ENCODE measurements at places on chromosomes 16 and 17. TPM values are rescaled to one million over a fixed set of nuclear protein-coding genes. Genes with fewer than 3 reads are reported as not detected.

DNA sequence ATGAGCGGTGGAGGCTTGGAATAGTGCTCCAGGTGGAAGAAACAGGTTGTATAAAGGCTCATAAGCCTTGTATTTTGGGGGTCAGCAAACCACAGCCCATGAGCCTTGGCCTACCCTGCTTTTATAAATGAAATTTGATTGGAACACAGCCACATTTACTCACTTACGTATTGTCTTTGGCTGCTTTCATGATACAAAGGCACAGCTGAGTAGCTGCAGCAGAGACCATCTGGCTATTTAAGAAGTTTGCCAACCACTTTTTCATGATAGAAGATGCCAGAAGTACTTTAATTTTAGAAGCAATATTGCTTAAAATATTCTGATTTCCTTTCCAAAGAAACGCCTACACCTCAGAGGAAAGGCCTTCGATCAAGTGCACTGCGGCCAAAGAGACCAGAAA, 73.8 kb downstream of the C17orf58 start:
- DNase-seq: no peak
- peaks cover 7% of the 10 kb centered on the region for H3K36me3 ChIP-seq

GRCh38 chr17:43846221-43846712, 709 bp upstream of the CD300LG start:
- H3K27ac ChIP-seq: no peak overlapping the region
- peak; percentile 84 for DNase-seq
- no peaks in the 10 kb centered on the region for H3K27me3 ChIP-seq
- H3K4me1 ChIP-seq: peaks cover 21% of the 10 kb centered on the region

DNA sequence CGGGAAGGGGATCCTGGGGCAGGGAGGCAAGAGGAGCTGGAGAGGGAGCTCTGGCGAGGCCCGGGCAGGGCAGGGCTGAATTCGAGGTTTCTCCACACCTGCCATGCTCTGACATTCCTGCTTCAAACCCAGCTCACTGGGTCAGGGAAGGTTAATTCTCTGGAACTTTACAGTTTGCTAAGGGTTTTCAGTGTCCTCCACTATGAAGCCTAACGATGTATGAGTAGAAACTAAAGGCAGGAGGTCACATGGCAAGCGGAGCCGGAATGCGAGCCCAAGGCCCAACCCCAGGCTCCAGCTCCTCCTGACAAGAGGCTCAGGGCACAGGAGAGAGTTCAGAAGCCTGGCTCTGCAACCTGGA, 29.2 kb downstream of the DCAKD start:
- no peak overlapping the region for H3K27ac ChIP-seq
- H3K36me3 ChIP-seq: no peaks in the 10 kb centered on the region
- no peak for DNase-seq
- H3K27me3 ChIP-seq: no peaks in the 10 kb centered on the region
- H3K4me1 ChIP-seq: peaks cover 45% of the 10 kb centered on the region
- H3K4me3 ChIP-seq: no peak overlapping the region

- no peak for DNase-seq
- no peak overlapping the region for H3K4me3 ChIP-seq
- no peak overlapping the region for H3K27ac ChIP-seq
- peaks cover 12% of the 10 kb centered on the region for H3K4me1 ChIP-seq
These were observed 194.2 kb upstream of the TBX2 start for GRCh38 chr17:61205401-61205800.

DNA sequence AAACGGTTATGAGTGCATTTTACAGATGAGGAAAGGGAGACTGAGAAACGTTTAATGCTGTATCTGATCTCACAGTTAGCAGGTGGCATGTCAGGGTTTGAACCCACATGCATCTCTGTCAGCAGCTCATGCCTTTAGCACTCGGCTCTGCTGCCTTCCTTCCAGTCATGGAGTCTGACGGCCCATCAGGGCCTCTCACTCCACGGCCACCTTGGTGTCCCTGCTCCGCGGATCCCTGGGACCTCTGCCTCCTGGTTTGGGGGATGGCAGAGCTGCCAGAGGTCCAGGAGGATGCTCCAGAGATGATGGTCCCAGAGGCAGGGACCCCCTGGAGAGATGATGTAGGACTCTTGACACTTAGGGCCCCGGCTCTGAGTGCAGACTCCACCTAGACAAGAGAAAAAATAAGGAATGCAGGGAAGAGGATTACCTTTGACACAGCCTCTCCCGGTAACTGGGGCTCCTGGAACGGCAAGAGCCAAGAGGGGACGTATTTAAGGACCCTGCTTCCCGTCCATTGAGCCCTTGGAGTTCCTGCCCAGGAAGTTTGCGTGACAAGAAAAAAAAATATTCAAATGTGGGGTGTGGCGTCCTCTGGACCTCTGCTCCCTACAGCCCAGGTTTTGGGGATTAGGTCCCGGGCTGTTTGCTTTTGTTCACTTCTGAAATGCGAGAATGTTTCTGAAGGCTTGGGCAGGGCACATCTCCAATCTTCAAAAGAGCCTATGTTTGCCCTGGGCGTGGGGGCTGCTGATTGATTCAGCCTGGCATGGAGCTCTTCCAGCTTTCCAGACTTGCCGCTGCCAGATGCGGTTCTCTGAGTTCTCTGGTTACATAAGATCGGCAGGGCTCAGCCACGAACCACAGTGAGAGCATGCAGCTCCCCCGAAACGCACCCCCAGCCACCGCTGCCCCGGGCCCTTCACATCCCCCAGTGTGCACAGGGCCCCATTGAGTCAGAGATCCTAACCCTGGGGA, at the start of gene ALDH3A1:
TSS of gene ALDH3A1 (minus strand) at position 470 of the 978 bp plus-strand sequence. CDS start 3,169 bp downstream, outside the sequence.
- peaks cover 19% of the 10 kb centered on the region for H3K4me1 ChIP-seq
- no peaks in the 10 kb centered on the region for H3K36me3 ChIP-seq
- DNase-seq: peak; percentile 30
- H3K27ac ChIP-seq: no peak within 1 kb of the TSS
- H3K4me3 ChIP-seq: no peak within 1 kb of the TSS

Gene CEP20
- 17.5 TPM for total RNA-seq

- no peaks in the 10 kb centered on the region for H3K27me3 ChIP-seq
- H3K4me1 ChIP-seq: no peaks in the 10 kb centered on the region
- DNase-seq: no peak
These were observed 5.0 kb upstream of the SLC4A1 start for GRCh38 chr17:44272954-44273353.

- H3K27ac ChIP-seq: no peak overlapping the region
- DNase-seq: no peak
- H3K27me3 ChIP-seq: no peaks in the 10 kb centered on the region
- no peaks in the 10 kb centered on the region for H3K4me1 ChIP-seq
- no peaks in the 10 kb centered on the region for H3K36me3 ChIP-seq
These were observed 8.8 kb downstream of the WFDC1 start for GRCh38 chr16:84303516-84303915.

DNA sequence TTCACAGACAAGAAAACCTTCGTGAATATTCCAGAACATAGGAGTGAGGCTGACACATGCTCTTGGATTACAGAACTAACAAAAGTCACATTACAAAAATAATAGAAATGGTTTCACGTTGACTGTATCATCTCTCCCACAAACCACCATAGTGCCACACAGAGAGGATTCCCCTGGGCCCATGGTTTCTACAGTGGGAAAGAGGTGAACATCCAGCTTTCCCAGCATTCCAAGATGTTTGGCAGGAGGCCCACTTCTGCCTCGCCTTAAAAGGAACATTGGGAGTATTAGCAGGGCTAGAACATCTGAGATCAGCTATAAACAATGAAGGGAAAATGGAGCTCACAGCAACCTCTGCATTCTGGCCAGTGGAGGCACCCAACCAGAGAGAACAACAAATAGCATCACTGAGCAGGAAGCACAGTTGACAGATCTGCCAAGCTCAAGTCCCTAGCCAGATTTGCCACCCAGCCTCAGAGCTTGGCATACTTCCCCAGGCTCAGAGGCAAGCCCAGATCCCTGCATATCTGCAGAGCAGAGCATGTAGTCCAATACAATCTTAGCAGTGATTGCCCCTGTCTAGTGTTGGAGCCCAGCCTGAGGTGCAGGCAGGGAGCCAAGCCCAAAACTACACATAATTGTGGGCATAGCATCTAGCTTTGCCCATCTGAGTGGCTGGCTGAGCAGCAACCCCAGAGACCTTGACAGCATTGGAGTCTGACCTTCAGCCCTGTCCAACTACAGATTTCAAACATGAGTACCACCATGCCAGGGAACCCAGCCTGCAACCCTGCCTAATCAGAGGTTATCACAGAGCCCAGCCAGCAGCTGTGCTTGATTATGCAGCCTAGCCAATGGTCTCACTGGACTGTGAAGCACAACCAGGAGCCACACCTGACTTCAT, 260.4 kb downstream of the CEP112 start:
- no peaks in the 10 kb centered on the region for H3K4me1 ChIP-seq
- H3K36me3 ChIP-seq: no peaks in the 10 kb centered on the region
- no peak overlapping the region for H3K4me3 ChIP-seq
- no peaks in the 10 kb centered on the region for H3K27me3 ChIP-seq

Gene PLA2G10
- total RNA-seq: not detected

DNA sequence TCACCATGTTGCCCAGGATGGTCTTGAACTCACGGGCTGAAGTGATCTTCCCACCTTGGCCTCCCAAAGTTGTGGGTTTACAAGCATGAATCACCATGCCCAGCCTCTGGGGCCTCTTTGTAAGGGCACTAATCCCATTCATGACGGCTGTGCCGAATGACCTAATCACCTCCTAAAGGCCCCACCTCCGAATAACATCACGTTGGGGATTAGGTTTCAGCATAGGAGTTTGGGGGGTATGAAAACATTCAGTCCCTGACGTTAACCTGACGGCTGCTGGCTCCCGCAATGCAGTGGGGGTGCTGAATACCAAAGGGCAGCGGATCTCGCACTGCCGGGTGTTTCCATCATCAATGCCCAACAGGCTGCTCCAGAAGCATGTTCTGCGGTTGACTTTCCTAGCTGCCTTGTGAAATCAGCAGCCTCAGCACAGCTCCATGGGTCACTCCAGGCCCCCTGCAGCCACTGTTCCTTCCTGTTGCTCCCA, 120.8 kb upstream of the SEC14L1 start:
- H3K27ac ChIP-seq: no peak overlapping the region
- H3K4me1 ChIP-seq: no peaks in the 10 kb centered on the region
- H3K27me3 ChIP-seq: no peaks in the 10 kb centered on the region
- H3K36me3 ChIP-seq: no peaks in the 10 kb centered on the region

DNA sequence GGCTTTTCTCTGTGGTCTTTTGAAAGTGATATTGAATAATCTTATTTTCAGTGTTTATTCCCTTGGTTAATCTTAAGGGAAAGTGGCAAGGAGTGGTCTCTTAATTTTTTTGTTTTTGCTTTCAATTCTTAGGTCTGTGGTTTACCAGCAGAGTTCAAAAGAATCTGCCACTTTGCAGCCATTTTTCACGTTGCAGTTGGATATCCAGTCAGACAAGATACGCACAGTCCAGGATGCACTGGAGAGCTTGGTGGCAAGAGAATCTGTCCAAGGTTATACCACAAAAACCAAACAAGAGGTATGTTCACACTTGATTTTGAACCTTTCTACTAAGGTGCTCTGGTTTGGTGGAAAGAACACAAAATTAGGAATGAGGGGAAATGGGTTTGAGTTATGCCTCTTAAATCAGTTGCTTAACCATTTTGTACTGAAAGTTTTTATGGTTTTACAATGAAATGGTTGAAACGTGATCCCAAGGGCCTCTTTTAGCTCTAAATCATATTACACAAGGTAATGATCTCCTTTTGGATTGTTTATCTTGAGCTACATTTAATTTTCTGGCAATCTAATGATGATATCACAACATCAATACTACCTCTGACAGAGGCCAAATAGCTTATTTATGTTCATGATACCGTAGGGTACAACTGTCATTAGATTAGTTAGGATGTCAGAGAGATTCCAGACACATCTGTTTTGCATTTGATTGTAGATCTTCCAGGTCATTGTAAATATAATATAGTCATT, 51.6 kb upstream of the CRISPLD2 start:
- H3K4me3 ChIP-seq: no peak overlapping the region
- H3K27ac ChIP-seq: no peak overlapping the region

Gene ZP2
- total RNA-seq: not detected

GRCh38 chr16:66006485-66006884, 360.0 kb upstream of the CDH5 start:
- no peak overlapping the region for H3K27ac ChIP-seq
- no peaks in the 10 kb centered on the region for H3K4me1 ChIP-seq
- DNase-seq: no peak
- H3K4me3 ChIP-seq: no peak overlapping the region

Measured in body of pancreas (tissue), 4 donors.